ENCODE measurements at places on chromosomes 6 and 20.

- no peak for DNase-seq
These were observed 9.8 kb upstream of the POM121L2 start for GRCh38 chr6:27321901-27322300.

DNA sequence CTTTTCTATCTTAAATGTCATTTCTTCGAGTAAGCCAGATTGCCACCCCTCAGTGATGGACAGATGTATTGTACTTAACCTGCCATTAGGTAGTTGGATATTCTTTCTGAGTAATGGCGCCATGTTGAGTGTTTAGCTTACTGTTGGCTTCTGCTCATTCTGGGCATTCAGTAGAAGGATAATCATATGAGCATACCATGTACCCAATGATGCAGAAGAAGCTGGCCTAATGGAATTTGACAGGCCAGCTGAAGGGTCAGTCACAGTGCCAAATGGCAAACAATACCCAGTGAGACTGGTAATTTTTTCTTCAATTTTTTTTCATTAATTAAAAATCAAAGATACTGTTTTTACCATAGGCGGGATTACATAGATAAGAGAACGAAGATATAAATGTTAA is 1010.8 kb upstream of the EYS start:
- no peak for DNase-seq

- no peak for DNase-seq
These were observed 19.3 kb downstream of the TXNDC5 start for GRCh38 chr6:7891078-7891872.

DNA sequence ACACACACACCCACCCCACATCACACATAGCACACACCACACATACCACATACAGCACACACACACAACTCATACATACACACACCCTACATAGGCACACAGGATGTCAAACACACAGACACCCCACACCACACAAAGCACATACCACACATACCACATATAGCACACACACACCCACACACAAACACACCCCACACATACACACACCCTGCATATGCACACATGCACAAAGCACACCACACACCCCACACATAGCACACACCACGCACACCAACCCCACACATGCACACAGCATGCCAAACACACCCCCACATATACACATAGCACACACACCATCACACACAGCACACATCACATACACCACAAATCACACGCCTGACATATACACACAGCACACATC is 79.1 kb downstream of the RAMACL start:
- DNase-seq, result no peak

- DNase-seq, result no peak
These were observed 1.4 kb downstream of the NCOA7 start for GRCh38 chr6:125792172-125792571.

DNA sequence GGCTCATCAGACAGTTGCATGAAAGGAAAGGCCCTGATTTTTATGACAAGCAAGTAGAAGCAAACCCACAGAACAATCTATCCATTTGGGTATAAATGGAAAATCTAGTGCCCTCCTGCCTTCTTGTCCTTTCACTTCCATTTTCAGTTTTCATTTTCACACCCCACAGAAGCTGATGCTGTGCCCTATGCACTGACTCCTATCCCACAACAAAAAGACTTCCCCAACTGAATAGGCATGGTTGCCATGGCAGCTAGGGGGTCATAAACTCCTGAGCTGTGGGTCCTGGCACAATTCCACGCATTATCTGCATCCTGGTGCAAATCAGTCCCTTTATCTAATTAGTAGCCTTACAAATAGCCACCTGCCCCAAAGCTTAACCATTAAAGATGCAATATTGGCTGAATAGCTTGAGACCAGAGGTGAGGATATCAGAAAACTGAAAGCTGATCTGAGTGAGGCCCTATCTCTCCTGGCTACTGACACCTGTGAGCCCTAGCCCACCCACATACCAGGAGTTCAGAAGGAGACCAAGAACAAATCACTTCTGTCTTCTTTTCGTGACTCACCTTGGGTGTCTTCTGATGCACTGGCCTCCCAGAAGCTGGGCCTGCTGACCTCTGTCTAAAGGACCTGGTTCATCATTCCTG is 34.9 kb upstream of the HEY2 start:
- DNase-seq, result no peak

GRCh38 chr20:10359621-10360040 is 74.4 kb downstream of the MKKS start:
- no peak for DNase-seq

- DNase-seq, result no peak
These were observed 95.9 kb downstream of the BMP2 start for GRCh38 chr20:6863355-6863754.

DNA sequence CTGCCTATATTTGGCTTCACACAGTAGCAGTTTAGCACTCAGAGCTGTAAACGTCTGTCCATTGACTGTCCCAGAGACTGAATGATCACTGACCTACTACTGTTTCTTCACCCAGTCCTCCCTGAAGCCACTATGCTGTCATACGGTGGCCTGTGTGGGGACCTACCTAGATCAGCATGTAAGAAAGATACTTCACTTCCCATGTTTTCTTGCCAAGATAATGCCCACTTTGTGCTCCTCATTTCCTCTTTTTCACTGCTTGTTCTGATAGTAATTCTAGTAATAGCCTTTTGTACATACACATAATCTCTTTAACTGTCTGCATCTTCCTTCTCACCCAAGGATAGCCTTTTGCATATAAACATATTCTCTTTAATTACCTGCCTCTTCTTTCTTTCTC is 109.9 kb upstream of the TIAM2 start:
- DNase-seq, result no peak

GRCh38 chr6:93962566-93962965 is 543.2 kb upstream of the EPHA7 start:
- DNase-seq, result no peak

DNA sequence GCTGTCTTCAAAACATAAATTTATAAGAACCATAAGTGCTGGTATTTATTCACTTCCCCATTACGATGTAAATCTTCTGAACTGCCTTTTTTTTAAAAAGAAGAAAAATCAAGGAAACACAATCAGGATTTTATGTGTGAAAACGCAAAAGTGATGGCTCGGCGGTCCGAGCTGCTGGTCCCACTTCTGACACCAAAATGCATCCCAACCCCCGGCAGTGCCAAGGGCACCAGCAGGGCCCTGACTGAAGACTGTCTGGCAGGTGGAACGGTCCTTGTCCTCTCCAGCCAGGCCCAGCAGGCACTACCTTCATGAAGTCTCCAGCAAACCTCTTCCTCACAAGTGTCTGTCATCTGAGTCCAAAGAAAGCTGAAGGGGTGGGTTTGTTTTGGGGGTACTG is 41.2 kb downstream of the TBC1D7 start:
- no peak for DNase-seq

DNA sequence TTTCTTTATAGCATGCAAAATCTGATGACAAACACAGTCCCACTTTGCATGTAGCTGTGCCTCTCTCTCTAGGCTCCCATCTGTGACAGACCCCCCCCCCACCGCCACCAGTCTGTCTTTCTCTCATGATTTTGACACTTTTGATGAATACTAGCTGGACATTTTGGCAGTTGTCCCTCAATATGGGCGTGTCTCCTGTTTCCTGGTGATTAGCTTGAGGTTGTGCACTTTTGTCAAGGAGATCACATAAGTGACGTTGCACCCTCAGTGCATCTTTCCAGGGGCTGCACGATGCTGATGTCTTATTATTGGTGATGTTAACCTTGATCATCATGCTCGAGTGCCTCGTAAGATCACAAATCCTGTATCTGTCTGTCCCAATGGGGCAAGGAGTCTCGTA is 155.1 kb downstream of the EYA2 start:
- no peak for DNase-seq

- DNase-seq, result no peak
These were observed 80.7 kb downstream of the HIVEP1 start for GRCh38 chr6:12092762-12093161.

- peak; percentile 33 for DNase-seq
These were observed 148.7 kb upstream of the PHACTR3 start for GRCh38 chr20:59455402-59456341.

DNA sequence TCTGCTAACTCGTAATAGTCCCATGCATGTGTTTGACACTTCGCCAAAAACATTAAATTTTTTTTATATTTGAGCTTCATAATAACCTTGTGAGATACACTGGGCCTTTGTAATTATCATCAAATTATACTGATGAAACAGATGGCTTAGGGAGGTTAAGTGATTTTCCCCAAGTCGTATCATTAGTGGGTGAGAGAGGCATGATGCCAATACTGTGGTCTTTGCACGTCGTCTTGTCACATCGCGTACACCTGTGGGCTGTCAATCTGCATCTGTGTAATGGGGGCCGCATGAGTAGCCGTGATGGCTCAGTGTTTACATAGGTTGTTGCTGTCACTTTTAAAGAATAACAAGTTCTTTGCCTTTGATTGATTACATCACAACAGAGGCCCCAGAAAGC is 1.7 kb downstream of the PRL start:
- DNase-seq, result no peak

DNA sequence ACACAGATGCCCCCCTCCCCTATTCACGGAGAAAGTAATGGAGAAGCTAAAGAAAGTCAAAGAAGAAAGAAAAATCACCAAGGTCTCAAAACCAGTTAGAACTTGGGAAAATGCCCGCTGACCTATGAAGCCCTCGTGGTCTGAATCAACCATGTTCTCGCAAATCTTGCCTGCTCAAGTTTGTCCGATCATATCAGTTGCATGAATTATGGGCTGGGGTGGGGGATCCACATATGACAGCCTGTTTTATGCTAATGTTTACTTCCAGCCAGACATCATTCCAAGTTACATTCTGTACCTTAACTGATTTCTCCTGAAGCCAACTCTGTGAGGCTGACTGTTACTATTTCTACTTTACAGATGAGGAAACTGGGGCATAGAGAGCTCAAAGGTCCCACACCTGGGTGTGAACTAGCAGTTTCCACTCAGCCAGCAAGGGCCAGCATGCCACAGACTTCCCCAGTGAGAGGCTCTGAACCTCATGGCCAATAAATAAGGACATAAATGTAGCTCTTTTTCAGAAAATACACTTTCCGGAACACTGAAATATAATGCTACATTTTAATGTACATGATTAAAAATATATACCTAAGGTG is 2.1 kb downstream of the RNASET2 start:
- no peak for DNase-seq

GRCh38 chr20:19451923-19452295 is 239.5 kb downstream of the SLC24A3 start:
- DNase-seq, result no peak

Measured in fibroblast of skin of right biceps (primary cell).